AG04450 (cell line): ENCODE measurements at places on chromosomes 5 and 9.
A peak's percentile ranks its signal among the peaks of the same experiment; 100 is the strongest.

DNA sequence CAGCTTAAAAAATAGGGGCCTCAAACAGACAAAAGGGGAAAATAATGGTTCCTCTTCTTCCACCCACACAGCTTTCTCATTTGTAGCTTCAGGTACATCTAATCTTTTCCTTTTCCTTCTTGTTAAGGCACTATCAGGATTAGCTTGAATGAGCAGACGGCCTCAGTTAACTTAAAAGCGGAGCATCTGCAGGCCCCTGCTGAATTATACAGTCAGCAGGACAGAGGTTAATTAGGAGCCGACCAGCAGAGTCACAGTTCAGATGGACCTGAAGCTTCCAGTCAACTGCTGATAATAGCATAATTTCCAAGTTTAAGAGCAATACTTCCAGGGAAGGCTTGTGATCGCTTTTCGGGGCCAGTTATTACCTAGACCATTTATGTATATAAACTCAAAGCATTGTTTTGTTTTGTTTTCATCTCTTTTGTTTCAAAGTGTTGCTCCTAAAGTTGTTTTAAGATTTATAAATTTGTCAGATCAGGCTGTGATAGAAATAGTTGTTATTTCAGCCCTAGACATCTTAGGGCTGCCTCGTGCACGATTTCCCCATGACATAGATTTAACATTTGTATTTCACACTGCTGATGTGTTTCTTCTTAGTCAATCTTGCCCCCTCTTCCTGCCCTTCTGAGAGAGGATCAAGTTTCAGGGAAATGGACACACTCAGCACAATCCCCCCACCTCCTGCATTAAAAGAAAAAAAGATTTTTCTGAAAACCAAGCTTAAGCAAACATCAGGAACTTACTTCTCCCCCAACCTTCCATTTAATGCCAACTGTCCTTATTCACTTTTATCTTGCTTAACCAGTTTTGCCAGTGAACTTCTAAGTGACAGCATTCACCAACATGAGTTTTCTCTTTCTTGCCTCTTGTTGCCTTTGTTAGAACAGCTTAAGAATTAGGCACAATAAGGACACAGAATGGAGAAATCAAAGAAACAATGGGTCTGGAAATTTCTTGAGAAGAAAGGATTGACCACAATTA, 449.8 kb downstream of the ARHGEF28 start:
- DNase-seq = no peak

- no peak for DNase-seq
Measured at GRCh38 chr5:68544091-68544647, 328.6 kb downstream of the PIK3R1 start.

- no peak for DNase-seq
Measured at GRCh38 chr5:108765647-108766046, 17.9 kb downstream of the FER start.

- DNase-seq = no peak
Measured at GRCh38 chr5:56191656-56192055, 41.5 kb downstream of the ANKRD55 start.

GRCh38 chr9:120043448-120043847, 536.5 kb downstream of the CDK5RAP2 start:
- no peak for DNase-seq

GRCh38 chr5:93572101-93572607, 8.9 kb downstream of the NR2F1-AS1 start:
- no peak for DNase-seq

DNA sequence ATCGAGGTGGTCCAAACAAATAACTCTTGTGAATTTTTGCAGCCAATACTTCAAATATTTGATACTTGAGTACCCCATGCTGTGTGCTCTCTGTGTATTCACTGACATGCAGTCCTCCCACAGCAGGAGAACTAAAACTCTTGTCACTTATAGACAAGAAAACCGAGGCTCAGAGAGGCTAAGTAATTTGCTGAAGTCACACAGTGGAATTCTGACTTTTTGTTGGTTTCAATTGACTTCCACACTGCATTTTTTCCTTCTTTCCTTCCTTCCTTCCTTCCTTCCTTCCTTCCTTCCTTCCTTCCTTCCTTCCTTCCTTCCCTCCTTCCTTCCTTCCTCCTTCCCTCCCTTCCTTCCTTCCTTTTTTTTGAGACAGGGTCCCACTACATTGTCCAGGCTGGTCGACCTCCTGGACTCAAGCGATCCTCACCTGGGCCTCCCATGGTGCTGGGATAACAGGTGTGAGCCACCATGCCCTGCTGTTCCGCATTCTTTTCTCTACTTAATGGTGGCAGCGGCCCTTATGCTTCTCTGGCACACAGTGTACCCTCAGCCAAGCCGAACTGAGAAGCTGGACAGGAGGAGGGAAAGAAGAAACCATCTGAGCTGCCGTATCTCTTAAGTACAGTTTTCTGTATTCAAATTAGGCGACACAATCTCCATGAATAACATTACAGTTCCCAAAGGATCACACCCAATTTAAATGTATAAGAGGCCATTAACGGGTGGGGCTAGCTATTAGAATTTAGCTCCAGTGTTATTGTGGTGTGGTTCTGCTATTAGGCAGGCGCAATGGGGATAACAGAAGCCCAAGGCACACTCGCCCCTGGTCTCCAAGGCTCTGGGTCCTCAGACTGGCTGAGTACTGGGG, 38.4 kb upstream of the GRHPR start:
- no peak for DNase-seq

- no peak for DNase-seq
Measured at GRCh38 chr9:83956086-83956435, 24.0 kb downstream of the HNRNPK start.

DNA sequence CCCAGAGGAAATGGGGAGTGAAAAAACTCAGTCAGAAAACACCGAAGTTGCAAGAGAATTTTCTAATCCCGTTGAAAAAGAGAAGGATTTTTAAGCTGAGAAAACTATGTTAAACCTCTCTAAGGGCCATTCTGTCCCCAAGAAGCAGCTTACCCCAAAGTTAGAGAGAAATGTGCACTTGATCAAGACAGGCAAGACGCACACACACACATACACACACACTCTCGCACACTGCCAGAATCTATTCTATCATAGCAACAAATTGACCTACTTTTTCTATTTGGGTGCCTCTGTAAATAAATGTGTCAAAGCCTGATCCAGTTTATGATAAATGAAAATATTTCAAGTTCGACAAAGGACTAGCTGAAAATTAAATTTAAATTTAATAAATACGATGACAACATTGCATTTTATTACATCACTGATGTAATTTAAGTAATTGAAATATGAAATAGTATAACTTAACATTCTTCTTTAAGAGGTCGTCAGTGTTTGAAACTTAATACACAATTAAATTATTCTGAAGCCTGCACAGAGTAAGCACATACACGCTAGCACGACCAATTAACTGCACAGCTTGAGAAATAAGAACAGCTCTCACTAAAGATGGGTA, 5.9 kb downstream of the NFIL3 start:
- no peak for DNase-seq

DNA sequence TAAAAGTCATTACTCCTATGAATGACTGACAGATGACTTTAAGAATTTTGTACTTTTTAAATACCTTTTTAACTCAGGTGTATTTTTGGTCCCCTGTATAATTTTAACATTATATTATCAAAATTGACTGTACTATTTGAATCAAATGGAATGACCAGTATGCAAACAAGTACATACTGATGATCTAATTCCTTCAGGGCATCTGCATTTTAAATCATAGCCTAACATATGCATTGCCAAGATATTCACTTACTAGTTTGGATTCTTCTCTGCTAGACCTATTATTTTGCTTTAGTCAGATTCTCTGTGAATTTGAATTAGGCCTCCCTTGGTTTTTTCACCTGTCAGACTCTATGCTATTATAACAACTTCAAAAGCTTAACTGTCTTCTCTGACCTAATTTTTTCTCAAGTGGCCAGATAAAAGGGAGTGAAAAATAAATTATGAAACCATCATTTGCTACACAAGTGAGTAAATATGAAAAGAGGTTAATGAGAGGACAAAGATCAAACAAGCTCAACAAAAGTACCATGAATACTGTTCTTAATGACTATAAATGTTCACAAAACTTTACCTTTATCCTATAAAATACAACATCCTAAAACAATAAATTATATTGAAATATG, 1505.2 kb upstream of the CDH9 start:
- DNase-seq = no peak

DNA sequence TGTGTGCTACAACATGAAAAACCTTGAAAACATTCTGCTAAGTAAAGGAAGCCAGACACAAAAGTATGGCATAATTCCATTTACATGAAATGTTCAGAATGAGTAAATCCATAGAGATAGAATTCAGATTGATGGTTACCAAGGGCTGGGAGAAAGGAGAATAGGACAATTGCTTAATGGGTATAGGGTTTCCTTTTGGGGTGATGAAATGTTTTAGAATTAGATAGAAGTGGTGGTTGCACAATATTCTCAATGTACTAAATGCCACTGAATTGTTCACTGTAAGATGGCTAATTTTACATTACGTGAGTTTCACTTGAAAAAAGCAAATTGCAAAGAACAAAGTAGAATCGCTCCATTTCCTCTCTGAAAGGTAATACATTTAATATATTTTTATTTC, 43.0 kb upstream of the GAS1 start:
- no peak for DNase-seq

- peak; percentile 60 for DNase-seq
Measured at GRCh38 chr5:41087461-41087860, 16.3 kb upstream of the MROH2B start.

GRCh38 chr5:122499585-122499984, 187.5 kb downstream of the SNCAIP start:
- DNase-seq = no peak

GRCh38 chr5:171633776-171634470, 151.7 kb upstream of the SMIM23 start:
- no peak for DNase-seq

DNA sequence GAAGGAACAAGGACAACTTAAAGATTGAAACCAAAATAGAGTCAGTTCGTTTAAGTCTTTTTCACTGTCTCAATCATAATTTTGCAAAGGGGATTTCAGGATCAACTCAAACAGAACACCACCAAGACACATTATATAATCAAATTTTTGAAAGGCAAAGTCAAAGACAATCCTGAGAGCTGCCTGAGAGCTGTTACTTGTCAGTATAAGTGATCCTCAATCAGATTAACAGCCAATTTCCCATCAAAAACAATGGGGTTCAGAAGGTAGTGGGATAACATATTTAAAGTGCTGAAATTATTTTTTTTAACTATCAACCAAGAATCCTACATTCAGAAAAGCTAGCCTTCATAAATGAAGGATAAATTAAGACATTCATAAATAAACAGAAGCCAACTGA, 19.3 kb upstream of the ABO start:
- DNase-seq = no peak

GRCh38 chr9:89961616-89962341, 357.0 kb downstream of the GADD45G start:
- DNase-seq = no peak

- DNase-seq = no peak
Measured at GRCh38 chr9:134544388-134545214, 97.0 kb upstream of the COL5A1 start.

- no peak for DNase-seq
Measured at GRCh38 chr9:90698871-90699440, 56.3 kb upstream of the DIRAS2 start.

GRCh38 chr5:90886381-90886780, 327.8 kb downstream of the ADGRV1 start:
- DNase-seq = no peak

GRCh38 chr5:57858905-57859304, 376.3 kb upstream of the ACTBL2 start:
- no peak for DNase-seq

- no peak for DNase-seq
Measured at GRCh38 chr9:135304886-135305285, 174.7 kb upstream of the PPP1R26 start.

DNA sequence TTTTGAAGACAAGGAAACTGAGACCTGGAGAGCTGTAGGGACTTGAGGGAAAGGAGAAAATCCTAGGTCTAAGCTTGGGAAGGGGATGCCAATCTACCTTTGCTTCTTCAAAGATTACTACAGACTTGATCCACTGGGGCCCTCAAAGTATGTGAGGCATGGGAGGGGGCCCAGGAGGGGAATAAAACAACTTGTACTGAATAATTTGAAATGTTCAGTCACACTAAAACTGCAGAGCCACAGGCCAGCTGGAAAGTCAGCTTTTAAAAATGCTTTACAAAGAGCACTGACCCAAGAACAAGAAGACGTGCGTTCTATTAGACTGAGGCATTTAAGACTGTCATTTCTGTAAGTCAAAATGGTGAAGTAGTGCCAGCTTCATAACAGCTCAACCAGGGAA, 13.6 kb downstream of the IL33 start:
- no peak for DNase-seq

GRCh38 chr9:70110194-70111041, 66.8 kb downstream of the MAMDC2 start:
- DNase-seq = no peak
